ENCODE measurements at places on chromosomes 5 and 9. TPM values are rescaled to one million over a fixed set of nuclear protein-coding genes. Genes with fewer than 3 reads are reported as not detected.

OTULINL gene
- 4.4 TPM for total RNA-seq

GRCh38 chr5:148873690-148874485 is 47.5 kb downstream of the ADRB2 start:
- no peak for DNase-seq

DNA sequence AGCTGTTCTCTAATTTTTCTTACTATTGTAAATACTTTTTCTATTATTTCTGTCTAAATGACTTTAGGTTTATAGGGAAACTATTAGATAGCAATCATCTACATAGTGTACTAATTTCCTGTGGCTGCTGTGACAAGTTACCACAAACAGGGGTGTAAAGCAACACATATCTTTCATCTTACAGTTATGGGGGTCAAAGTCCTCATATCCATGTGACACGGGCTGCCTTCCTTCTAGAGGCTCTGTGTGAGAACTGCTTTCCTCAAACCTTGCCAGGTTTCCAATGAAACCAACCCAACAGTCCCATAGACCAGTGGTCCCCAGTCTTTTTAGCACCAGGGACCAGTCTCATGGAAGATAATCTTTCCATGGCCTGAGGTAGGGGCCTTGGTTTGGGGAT is 189.1 kb downstream of the ROR2 start:
- no peak for DNase-seq

SPATA31C1 gene
- not detected for total RNA-seq

NXNL2 gene
- total RNA-seq: 1.1 TPM

- DNase-seq: no peak
Observed at GRCh38 chr5:68420476-68421344, 205.2 kb downstream of the PIK3R1 start.

DNA sequence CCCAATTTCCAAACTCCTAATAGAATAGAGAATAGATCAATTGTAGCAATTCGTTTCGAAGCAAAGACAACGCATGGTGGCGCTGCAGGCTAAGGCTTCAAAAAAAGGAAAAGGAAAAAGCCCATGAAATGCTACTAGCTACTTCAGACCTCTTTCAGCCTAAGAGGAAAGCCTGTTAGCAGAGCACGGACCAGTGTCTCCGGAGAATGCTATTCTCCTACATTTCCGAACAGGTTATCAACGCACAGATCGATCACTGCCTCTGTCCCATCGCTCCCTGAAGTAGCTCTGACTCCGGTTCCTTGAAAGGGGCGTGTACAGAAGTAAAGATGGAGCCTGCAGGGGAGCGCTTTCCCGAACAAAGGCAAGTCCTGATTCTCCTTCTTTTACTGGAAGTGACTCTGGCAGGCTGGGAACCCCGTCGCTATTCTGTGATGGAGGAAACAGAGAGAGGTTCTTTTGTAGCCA is at the start of gene PCDHB15:
TSS of gene PCDHB15 (plus strand) at position 146 of the 468 bp plus-strand sequence. CDS start at position 330, 184 bp downstream.
- peak; percentile 47 for DNase-seq

DNA sequence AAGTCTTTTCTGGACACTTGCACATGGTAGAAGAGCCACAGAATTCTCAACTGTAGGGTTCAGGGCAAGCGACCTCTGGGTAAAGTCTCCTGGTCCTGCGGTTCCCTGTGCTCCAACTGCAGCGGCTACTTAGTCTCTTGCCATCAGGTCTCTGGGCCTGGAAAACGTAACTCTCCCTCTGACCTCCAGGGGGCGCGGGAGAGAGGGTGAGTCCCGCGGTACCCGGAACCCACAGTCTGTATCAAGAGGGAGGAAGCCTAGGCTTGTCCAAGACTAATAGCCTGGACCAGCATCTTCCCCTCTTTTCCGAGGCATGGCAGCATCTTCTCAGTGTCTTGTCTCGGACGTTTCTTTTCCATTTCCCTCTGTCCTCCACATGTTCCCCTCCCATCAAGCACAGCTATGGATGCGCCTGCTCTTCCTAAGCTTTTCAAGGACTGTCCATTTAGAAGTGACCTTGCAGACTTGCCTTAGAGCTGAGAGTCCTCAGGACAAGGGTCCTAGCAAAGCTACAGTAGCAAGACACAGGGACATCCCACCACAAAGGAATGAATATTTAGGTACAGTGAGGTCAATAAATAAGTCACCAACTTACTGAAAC is 59.3 kb downstream of the FSTL4 start:
- peak; percentile 47 for DNase-seq

CSF2 gene
- 4.8 TPM for total RNA-seq

- no peak for DNase-seq
Observed at GRCh38 chr5:2532809-2533208, 218.7 kb downstream of the IRX2 start.

- DNase-seq: no peak
Observed at GRCh38 chr5:161676103-161676502, 9.4 kb upstream of the GABRA6 start.

DNA sequence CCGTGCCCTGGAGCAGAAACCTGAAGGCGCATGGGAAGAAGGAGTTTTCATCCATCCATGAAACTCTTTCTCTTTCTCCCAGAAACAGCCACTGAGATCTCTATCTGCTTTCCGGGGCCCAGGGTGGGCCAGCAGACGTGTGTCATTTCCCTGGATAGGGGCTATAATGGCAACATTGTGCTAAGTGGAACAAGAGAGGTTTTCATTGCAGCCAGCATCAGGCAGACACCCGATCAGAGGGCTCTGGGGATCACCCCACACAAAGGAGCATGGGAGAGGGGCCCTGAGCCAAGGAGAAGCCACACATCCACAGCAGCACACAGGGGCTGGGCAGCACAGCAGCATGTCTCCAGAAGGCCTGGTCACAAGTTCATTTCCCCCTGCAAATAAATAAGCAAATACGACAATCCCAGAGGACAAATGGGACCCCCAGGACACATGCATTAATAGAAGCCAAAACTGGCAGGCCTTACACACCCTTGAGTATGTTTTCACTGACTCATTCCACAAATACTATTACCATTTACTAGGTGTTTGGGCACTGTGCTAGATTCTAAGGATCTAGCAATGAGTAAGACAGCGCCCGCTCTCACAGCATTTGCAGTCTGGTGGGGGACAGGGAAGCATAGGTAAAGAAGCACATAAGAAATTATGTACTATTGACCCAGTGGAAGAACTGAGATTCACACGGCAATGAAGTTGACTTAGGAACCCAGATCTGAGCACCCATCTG is 4.3 kb upstream of the AFAP1L1 start:
- peak; percentile 35 for DNase-seq

GRCh38 chr9:38006163-38006562 is 62.9 kb downstream of the SHB start:
- DNase-seq: no peak

PPP2R2B gene
- not detected for total RNA-seq

PCDHGB7 gene
- total RNA-seq: 0.48 TPM

HTR4 gene
- not detected for total RNA-seq

- DNase-seq: no peak
Observed at GRCh38 chr9:121926351-121926801, 166.7 kb downstream of the TTLL11 start.

CCNO gene
- 2.6 TPM for total RNA-seq

DNA sequence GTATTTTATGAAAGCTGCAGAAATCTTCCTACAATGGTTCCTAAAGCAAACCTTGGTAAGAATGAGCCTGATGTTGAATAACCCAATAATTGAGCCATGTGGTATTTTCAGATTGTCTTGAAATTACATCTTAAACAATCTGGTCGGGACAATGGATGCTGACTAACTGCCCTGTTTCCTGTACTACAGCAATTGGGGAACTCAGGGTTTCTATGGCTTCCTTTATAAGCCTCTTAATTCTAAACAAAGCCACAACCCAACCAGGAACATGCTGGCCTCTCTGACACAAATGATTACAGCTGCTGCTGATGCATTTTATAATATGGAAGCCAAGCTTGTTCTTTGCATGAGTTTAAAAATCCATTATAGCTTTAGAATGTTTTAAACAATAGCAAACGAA is 30.2 kb downstream of the PTPN3 start:
- DNase-seq: peak; percentile 20

DNA sequence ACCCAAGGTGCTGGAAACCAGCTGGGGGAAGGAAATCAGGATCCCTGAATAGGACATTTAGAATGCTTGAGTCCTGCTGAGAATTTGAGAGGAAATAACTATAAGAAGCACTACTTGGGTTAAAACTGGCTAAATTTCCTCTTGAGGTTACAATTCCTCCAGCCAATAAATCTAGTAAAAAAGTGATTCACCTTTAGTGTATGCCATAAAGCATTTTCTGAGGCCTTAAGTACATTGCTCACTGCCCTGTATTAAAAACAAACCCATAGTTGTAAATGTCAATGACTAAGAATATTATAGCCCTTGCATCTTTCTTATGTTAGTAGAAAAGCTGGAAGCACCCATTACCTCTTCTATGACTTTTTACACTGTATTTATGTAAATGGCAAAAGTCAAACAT is 634.7 kb upstream of the ARRDC3 start:
- peak; percentile 0 for DNase-seq

DNA sequence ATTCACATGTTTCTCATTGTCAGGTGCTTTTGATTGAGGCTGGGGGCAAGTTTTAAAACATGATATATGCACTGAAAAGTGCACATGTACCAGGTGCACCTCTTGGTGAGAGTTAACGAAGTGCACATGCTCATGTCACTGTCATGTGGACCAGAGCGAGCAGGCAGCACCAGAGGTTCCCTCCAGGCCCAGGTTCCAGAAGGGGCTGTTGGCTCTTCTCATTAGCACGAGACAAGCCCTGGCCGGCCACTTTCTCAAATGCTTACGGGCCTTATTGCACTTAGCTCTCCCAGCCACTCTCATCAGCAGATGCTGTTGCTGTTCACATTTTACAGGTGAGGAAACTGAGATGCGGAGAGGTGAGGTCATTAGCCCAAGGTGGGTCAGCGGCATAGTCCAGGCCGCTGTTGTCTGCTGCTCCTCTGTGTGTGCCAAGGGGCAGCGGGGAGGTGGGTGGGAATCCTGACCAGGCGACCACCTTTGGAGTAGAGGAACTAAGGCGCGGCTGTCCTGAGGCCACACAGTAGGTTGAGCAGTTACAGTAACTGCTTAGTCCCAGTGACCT is 27.4 kb downstream of the TENT4A start:
- DNase-seq: no peak

GRCh38 chr5:97838214-97838613 is 655.2 kb upstream of the RIOK2 start:
- DNase-seq: peak; percentile 93

- DNase-seq: no peak
Observed at GRCh38 chr5:54445691-54446378, 9.7 kb upstream of the HSPB3 start.

GRCh38 chr5:74433896-74434829 is 206.4 kb downstream of the ENC1 start:
- DNase-seq: no peak

LHFPL2 gene
- 35.1 TPM for total RNA-seq

GRCh38 chr5:114430532-114430931 is 68.7 kb downstream of the KCNN2 start:
- DNase-seq: no peak

- DNase-seq: no peak
Observed at GRCh38 chr5:149869411-149869821, 75.2 kb downstream of the PDE6A start.

- DNase-seq: no peak
Observed at GRCh38 chr5:107414802-107415201, 255.9 kb downstream of the EFNA5 start.

DNA sequence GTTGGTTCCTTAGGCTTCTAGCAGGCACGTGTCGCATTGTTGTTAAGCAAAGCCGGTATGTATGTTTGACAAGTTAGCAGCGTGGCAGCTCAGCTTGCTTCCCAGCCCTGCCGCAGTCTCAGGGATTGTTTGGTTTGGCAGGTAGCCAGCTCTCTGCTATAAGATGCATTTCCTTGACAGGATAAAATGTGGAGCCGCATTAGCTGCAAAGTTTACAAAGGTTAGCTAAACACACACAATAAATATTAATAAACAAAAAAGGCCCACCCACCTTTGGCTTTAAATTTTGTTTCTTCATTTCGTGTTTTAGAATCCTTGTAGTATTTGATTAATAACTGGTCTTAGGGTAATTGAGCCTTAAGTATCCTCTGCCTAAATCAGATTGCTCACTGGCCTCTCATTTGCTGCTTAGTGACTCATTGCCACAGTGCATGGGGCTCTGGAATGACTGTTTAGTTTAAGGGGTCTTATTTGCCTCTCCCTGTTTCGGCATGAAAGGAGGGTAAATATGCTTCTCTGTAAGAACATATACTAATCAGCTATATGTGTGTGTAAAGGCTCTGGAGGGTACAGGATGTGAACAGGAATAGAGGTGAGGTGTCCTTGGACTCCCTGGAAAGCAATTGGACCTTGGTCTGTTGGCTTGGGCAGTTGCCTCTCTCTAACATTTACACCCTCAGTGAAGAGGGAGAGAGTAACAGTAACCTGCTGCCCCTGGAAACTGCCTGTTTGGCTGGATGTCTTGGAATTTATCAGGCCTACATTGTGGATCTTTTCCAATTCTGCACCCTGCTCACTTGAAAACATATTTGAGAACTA is 122.0 kb downstream of the GDNF start:
- DNase-seq: peak; percentile 90

C9orf72 gene
- 2.6 TPM for total RNA-seq

SET gene
- total RNA-seq: 329 TPM

PCDHGB6 gene
- total RNA-seq: 0.84 TPM

SLC6A3 gene
- not detected for total RNA-seq

SMIM33 gene
- not detected for total RNA-seq

DNA sequence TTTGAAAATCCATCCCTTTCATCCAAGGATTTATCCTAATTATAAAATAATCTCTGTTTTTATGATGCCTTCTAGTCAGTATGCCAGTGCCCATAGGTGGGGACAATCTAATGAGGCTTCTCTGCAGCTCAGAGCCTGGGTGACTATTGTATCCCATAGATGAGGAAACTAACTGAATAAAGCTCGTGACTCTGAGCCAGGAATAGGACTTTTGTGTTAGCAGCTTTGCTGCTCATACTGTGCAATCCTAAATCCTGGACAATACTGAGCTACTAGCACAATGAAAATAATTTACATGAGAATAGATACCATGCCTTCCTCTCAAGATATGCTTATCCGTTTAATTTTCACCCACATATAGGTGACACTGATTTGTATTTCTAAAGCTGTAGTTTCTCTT is 443.0 kb downstream of the PLK2 start:
- no peak for DNase-seq

All from RPMI7951 (cell line).